ENCODE measurements at places on chromosomes 12 and 14.

GRCh38 chr12:87112571-87113345 lies 856.6 kb upstream of the MGAT4C start:
- DNase-seq, result no peak

GRCh38 chr12:50088577-50089335 lies 3.6 kb downstream of the SMARCD1 start:
- no peak for DNase-seq

DNA sequence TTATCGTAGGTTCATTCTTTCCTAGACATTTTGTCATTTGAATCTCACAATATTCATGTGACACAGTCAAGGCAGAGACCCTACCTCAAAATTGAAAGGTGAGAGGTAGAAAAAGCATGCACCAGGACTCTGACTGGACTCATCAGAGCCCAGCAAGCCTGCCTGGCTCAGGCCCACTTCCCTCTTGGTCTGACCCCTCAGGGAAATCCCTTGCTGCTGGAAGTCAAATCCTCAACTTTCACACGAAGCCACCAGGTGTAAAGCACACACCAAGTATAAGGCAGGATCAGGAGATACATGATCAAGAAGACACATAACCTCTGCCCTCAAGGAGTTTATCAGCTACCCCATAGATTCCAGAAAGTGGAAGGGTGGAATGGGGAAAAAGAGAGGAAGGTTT lies 18.8 kb downstream of the NIN start:
- DNase-seq, result no peak

DNA sequence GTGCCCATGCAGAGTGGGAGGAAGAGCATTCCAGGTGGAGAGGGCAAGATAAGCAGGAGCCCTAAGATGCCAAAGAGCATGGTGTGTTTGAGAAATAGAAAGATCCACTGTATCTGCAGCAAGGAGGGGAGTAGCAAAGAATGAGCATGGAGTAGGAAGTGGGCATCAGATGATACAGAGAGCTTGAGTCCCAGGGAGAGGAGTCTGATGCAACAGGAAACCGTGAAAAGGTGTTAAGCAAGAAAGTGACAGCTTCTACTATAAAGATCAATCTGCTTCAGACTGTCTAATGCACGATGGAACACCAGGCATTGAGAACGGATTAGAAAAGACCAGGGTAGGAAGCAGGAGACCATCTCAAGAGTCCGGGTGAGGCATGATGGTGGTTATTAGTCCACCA lies 12.3 kb upstream of the GPRC5D start:
- no peak for DNase-seq

GRCh38 chr14:74407801-74408154 lies 18.2 kb downstream of the SYNDIG1L start:
- DNase-seq, result no peak

DNA sequence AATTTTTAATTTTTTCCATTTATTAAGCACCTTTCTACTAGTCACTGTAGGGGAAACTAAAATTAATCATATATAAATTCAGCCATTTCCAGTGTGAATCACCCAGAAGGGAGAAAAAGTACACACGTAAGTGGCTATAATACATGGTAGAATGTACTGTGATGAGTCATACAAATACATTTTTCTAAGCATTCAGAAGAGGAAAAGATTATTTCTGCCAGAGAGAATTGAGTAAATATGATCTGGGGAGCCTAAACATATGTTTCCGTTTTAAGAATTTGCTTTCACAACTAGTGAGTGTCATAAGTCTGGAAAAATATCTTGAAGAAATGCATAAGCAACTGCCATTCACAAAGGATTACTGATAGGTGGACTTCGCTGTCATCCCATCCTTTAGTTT lies 102.8 kb downstream of the TGFB3 start:
- no peak for DNase-seq

- DNase-seq, result no peak
These were observed 58.1 kb upstream of the CCND2 start for GRCh38 chr12:4215229-4216186.

- DNase-seq, result no peak
These were observed 193.0 kb downstream of the SYT1 start for GRCh38 chr12:79057540-79057939.

DNA sequence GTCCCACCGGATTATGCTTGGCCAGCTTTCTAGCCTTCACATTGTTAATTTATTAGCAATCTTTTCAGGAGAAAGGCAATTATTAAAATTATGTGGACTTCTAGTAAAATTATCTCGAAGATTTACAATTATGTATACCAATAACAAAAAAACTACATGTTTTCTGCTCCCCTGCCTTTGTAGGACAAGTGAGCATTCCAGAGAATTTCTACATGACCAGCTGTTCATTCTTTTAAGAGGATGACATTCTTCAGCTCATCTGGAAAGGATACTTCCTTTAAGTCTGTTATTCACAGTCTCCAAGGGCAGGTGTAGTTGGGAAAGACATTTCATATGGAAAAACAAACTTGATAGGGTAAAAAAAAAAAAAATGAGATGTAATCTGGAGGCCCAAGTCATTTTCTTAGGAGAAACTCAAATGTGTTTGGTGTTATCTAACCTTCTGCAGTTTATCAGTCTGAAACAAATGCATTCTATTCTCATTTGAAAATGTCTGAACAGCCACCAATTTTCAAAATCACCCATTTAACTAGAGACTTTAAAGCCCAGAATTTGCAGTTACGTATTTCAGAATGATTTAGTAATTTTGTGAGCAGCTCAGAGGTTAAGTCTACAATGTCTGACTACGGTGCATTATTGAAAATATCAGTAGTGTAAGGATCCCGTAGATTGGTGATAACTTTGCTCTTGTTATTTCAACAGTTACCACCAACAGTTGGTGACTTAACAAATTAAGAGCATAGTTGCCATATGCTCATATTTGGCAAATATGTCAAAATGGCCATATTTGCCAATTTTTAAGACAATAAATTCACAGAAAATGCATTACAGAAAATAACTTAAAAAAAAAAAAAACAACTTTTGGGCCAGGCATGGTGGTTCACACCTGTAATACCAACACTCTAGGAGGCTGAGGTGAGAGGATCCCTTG lies 1.8 kb upstream of the PHLDA1 start:
- no peak for DNase-seq

DNA sequence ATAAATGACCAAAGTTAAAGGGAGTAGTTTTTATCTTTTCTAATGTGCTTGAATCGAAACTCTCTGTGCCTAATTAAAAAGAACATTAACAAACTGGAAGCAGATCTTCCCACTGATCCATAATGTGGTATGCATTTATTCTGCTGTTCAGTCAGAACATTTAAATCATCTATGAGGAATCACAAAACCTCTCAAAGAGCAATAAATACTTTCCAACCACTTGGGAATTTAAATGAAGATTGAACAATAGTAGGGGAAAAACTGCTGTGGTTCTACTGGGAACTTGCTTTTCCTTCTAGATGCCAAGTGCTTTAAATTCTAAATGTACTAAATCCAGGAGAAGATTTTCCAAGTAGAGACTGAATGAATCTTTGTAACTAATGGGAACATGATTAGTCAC lies 12.3 kb upstream of the CHPT1 start:
- no peak for DNase-seq

DNA sequence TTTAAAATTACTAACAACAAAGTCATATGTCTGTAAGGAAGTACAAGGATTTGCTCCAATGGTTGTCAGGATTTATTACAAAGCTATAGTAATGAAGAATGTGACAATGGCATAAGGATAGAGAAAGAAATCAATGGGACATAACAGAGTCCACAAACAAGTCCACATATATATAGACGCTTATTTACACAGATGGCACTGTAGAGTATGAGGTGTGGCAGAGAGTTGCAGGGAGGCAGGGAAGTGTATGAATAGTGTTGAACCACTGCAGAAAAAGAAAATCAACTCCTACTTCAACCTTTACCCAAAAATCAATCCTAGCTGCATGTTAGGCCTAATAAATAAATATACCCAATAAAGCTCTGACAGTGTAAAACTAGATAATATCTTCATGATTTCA lies 21.3 kb downstream of the SOS2 start:
- DNase-seq, result no peak

DNA sequence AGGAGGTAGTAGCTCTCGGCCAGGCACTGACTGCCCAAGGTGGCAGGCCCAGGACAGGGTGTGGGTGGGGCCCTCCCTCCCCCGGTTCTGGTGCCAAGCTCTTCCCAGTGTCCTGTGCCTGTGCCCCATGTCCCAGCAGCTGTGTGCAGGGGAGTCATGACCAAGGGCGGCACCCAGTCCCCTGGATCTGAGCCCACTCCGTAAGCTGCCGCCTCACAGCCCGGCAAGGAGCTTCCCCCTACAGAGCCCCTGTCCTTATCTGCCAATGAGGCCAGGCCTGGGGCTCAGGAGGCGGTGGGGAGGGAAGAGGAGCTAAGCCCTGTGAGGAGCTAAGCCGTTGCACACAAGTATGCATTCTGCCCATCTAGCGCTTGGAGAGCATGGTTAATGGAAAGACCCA lies 5.6 kb upstream of the C14orf180 start:
- no peak for DNase-seq

DNA sequence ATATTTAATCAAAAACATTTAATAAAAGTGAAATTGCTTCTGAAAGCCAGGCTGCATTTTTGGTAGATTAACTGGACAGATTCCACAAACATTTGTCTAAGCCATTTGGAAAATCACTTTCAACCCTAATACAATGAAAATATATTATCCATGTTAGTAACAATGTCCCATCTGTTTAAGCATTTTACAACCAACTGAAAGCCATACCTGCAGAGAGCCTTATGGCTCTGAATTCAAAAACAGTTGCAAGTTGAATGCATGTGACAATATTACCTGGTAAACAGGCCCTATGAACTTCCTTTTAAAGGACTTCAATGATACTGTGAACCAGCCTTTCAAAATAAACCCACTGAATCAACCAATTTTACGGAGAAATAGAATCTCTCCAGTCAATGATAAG lies 468.1 kb downstream of the BTG1 start:
- DNase-seq, result no peak

DNA sequence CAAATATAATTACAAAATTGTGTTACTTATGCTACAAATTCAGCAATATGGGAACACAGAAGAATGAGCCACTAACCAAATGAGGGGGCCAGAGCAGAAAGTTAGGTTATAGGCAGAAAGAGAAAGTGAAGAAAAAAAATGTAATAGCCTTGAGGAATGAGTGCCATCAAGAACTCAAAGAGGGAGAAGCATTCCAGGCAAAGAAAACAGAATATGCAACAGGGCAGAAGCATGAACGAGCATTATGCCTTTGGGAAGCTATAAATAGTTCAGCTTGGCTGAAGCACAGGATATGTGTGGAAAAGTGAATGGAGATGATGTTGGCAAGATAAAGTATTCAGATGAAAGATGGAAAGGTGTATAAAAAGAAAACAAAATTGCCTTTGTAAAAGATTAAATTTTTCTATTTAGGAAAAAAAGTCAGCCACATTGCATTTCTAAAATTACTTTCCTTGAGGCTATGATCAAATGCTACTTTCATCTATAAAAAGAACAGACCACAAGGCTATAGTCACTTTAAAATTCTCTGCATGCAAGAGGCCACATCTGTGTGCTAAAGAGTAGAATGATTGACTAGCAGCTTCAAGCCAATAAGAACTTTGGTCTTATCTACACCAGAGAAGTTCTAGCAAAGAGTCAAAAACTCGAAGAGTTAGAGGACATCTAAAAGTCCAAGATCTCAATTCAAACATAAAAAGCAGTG lies 193.6 kb upstream of the GARIN6 start:
- DNase-seq, result no peak

GRCh38 chr12:130391186-130391585 lies 53.5 kb downstream of the PIWIL1 start:
- no peak for DNase-seq

GRCh38 chr14:102238131-102238530 lies 66.8 kb downstream of the MOK start:
- no peak for DNase-seq

DNA sequence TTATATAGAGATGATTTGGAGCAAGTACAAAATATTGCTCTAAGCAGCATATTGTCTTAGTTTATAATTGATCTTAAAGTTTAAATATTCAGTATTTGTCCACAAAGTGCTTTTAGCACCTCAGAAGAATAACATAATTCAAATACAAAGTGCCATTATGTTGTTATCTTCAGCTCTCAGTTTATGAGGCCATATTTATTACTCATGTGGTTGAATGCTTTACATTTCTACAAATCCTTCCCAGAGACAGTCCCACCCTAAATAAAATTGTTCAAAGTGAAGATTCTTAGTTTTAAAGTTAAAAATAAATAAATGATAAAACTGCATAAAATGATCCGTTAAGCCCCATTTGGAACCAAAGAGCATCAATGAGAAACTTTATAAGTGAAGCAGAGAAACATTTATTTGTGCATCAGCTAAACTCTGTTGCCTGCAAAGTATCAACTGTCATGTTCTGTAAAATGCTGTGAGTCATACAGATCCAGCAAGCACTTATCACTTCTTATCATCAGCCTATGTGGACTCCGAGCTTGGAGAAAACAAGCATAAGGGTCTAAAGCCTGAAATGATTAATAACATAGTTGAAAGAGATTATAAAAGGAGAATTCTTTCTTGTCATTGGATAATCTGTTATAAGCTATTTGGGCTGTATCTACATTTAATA lies 218.9 kb downstream of the ADAMTS20 start:
- DNase-seq, result no peak

GRCh38 chr12:49796155-49796554 lies 32.1 kb downstream of the NCKAP5L start:
- DNase-seq, result no peak

GRCh38 chr14:53384536-53384935 lies 231.4 kb upstream of the DDHD1 start:
- no peak for DNase-seq

DNA sequence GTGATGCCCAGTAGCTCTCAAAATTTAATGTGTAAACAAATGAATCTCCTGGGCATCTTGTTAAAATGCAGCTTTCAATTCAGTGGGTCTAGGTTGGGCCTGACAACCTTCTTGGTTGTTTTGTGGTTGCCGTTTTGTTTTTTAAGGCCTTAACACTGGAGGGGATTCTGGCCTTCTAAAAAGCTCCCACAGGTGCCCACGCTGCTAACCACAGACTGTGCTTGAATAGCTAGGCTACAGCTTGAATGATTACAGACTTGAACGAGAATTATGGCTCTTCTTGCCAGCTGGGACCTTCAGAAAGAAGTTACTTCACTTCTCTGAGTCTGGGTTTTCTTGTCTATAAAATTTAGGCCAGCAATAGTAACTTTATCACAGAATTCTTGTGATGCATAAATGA lies 1.3 kb upstream of the FLVCR2 start:
- DNase-seq, result no peak

DNA sequence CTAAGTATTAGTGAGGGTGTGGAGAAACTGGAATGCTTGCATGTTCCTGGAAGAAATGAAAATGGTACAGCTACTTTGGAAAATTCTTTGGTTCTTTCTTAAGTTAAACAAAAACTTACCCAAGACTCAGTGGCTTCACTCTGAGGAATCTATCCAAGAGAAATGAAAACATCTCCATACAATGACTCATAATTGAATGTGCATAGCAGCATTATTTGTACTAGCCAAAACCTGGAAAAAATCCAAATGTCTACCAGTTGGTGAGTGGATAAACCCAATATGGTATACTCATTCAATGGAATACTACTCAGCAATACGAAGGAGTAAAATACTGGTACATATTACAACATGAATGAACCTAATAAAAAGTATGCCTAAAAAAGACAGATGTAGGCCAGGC lies 18.0 kb upstream of the CRACR2A start:
- no peak for DNase-seq

All from left renal cortex interstitium (tissue), 4 donors.